ENCODE measurements at places on chromosomes 4 and X.

- no peak for DNase-seq
These were observed 26.5 kb downstream of the SEC31A start for GRCh38 chr4:82864336-82864979.

DNA sequence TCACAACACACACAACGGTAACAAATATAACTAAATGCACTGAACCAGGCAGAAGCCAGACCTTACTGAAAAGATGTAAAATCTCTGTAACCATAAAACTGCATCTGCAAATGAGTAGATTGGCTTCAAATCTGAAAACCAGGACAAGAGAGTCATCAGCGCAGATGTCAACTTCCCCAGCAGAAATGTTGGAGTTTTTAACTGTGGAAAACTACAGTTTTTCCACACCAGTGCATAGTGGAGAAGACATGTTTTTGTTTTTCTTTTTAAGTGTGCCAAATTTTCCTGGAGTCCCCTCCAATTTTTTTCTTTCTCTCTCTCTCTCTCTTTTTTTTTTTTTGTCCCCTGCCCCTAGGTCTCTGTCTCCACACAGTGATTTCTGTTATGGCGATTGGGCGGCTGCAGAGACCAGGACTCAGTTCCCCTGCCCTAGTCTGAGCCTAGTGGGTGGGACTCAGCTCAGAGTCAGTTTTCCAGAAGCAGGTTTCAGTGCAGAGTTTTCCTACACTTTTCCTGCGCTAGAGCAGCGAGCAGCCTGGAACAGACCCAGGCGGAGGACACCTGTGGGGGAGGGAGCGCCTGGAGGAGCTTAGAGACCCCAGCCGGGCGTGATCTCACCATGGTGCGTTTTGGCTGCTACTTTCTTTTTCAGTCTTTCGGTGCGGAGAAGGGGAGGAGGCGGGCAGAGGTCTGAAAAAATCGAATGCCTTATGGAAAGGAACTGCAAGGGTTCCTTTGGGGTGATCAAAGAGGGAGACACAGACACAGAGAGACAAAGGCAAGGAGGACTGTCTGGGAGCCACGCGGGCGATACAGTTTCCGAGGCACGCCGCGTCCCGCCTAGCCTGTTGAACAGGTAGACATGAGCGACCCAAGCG lies at the start of gene GUCY1A1:
TSS of gene GUCY1A1 (plus strand) at position 505 of the 878 bp plus-strand sequence. CDS start 30,020 bp downstream, outside the sequence.
- DNase-seq: no peak

- no peak for DNase-seq
These were observed 251.0 kb downstream of the ZNF674 start for GRCh38 chrX:46294234-46294633.

- no peak for DNase-seq
These were observed 89.8 kb upstream of the ACSL4 start for GRCh38 chrX:109822861-109823260.

Data from NAMALWA (cell line).